Large intestine (tissue), 12 donors: ENCODE measurements at places on chromosomes 1 and 21. TPM values are rescaled to one million over a fixed set of nuclear protein-coding genes. Genes with fewer than 3 reads are reported as not detected.

The CKS1B gene
- 65.6 TPM for polyA plus RNA-seq

DNA sequence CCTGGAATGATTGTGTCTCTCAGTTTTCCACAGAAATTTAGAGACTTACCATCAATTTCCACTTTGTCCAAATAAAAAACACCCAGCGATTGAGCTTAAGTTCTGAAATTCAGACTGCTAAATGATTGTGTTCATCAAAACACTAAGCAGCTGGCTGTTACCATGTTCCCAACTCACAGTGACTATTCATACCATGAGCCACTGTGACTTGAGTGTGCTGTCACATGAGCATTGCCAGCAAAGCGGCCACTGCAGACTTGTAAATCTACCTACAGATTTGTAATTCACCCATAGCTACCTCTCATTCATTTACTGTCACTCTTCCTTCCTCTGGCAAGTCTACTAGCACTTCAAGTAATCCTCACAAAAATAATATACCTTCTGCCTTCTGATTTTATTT is 17.2 kb upstream of the PRKAB2 start:
- no peak overlapping the region for H3K4me3 ChIP-seq
- H3K27me3 ChIP-seq, result no peaks in the 10 kb centered on the region
- H3K27ac ChIP-seq, result no peak overlapping the region
- no peak for DNase-seq

DNA sequence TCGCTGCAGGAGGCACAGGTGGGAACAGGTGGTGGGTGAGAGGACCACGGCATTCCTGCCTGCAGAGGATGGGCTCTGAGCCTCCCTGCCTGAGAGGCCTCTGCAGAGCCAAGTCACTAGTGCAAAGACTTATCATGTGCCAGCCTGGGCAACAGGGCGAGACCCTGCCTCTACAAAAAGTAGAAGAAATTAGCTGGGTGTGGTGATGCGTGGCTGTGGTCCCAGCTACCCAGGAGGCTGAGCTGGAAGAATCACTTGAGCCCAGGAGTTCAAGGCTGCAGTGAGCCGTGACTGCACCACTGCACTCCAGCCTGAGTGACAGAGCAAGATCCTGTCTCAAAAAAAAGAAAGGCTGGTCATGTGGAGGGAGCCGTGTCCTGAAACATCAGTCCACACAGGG is 46.4 kb downstream of the PKNOX1 start:
- no peak for DNase-seq
- H3K27me3 ChIP-seq, result no peaks in the 10 kb centered on the region
- H3K36me3 ChIP-seq, result peaks cover 70% of the 10 kb centered on the region

The RIMS3 gene
- 6.9 TPM for polyA plus RNA-seq

DNA sequence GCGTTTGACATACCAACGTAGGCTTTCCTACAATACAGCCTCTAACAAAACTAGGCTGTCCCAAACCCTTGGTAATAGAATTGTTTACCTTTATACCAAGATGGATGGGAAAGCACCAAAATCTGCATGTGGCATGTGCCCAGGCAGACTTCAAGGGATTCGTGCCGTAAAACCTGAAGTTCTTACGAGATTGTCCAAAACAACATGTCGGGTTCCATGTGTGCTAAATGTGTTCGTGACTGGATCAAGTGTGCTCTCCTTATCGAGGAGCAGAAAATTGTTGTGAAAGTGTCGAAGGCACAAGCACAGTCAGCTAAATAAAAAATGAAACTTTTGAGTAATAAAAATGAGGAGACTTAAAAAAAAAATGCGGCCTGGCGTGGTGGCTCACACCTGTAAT is 5.1 kb downstream of the RPS27 start:
- H3K36me3 ChIP-seq, result peaks cover 24% of the 10 kb centered on the region
- peaks cover 7% of the 10 kb centered on the region for H3K4me1 ChIP-seq
- DNase-seq, result no peak
- H3K27me3 ChIP-seq, result no peaks in the 10 kb centered on the region

GRCh38 chr1:235974616-235975015 is 90.3 kb downstream of the NID1 start:
- H3K36me3 ChIP-seq, result peaks cover 33% of the 10 kb centered on the region
- no peaks in the 10 kb centered on the region for H3K27me3 ChIP-seq
- H3K4me1 ChIP-seq, result peaks cover 4% of the 10 kb centered on the region
- no peak overlapping the region for H3K27ac ChIP-seq
- DNase-seq, result no peak
- no peak overlapping the region for H3K4me3 ChIP-seq

The C2CD2 gene
- polyA plus RNA-seq, result 15.2 TPM

DNA sequence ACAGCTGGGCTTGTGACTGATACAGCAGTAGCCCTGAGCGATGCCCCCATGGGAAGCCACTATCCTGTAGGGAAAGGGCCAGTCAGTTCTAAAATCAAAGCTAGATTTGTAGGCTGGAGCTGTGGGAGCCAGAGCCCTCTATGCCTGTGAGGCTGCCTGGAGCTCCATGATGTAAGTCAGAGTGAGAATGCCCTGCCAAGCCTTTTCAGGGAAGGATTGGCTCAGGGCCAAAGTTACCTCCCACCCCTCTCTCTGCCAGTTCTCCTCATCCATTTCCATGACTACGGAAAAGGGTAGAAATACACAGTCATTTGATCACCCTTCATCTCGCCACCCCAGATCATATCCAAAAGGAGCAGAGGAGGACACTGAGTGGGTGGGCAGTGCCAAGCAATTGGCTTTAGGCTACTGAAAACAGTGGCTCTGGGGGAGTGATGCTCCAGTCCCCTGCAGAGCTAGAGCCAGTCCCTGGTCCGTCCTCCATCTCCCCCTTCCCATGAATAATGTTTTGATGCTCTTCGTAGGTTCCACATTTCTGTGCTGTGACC is 59.5 kb upstream of the KCNA3 start:
- DNase-seq, result no peak
- no peak overlapping the region for H3K4me3 ChIP-seq
- no peaks in the 10 kb centered on the region for H3K4me1 ChIP-seq
- H3K36me3 ChIP-seq, result no peaks in the 10 kb centered on the region
- no peak overlapping the region for H3K27ac ChIP-seq

The OLFM3 gene
- polyA plus RNA-seq, result 27.4 TPM

- H3K4me1 ChIP-seq, result no peaks in the 10 kb centered on the region
- no peaks in the 10 kb centered on the region for H3K36me3 ChIP-seq
- DNase-seq, result no peak
- no peak overlapping the region for H3K4me3 ChIP-seq
- H3K27ac ChIP-seq, result no peak overlapping the region
- H3K27me3 ChIP-seq, result no peaks in the 10 kb centered on the region
Observed at GRCh38 chr1:101064697-101065096, 39.1 kb upstream of the DPH5 start.

The U2AF1 gene
- 52.1 TPM for polyA plus RNA-seq

The TINAGL1 gene
- 37.7 TPM for polyA plus RNA-seq

The TMEM269 gene
- 0.10 TPM for polyA plus RNA-seq

DNA sequence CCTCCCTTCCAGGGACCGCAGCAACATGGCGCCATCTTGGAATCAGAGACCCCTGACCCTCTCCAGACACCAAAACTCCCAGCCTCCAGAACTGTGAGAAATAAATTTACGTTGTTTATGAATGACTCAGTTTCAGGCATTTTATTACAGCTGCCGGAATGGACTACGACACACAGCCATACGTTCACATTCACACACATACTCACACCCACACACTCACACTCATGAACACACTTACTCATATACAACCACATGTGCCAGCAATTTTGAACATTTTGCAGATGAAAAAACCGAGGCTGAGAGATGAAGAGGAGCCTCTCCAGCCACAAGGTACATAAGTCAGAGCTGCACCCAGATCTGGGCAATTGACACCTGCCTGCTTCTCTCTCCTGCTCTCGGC is 151.0 kb upstream of the RAB4A start:
- no peak overlapping the region for H3K4me3 ChIP-seq
- H3K36me3 ChIP-seq, result no peaks in the 10 kb centered on the region
- no peak overlapping the region for H3K27ac ChIP-seq
- DNase-seq, result no peak

GRCh38 chr1:110087812-110088738 is 17.6 kb upstream of the ALX3 start:
- DNase-seq, result peak; percentile 41
- no peak overlapping the region for H3K4me3 ChIP-seq
- H3K36me3 ChIP-seq, result no peaks in the 10 kb centered on the region
- H3K4me1 ChIP-seq, result peaks cover 8% of the 10 kb centered on the region

The CACNA1S gene
- polyA plus RNA-seq, result 0.15 TPM

- DNase-seq, result no peak
- H3K27ac ChIP-seq, result no peak overlapping the region
- H3K27me3 ChIP-seq, result no peaks in the 10 kb centered on the region
- H3K4me1 ChIP-seq, result no peaks in the 10 kb centered on the region
- no peaks in the 10 kb centered on the region for H3K36me3 ChIP-seq
- no peak overlapping the region for H3K4me3 ChIP-seq
Observed at GRCh38 chr1:4986306-4986705, 331.9 kb downstream of the AJAP1 start.

The PLXNA2 gene
- polyA plus RNA-seq, result 11.7 TPM

DNA sequence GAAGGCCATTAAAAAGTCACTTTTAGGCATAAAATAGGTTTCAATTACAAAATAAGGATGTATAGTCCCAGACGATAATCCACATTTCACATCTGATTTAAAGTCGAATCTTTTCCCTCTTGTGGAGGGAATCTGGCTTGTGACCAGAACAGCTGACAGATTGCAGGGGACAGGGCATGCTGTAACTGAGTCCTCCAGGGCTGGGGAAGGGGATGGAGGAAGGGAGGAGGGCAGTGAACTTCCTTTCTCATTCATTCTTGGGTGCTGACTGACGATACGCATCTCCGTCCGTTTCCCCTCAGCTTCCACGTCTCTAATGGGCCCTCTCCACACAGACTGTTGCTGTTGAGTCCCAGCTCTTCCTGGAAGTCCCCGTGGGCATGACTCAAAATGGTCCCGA is 108.1 kb upstream of the CSF3R start:
- DNase-seq, result no peak
- H3K27ac ChIP-seq, result no peak overlapping the region
- H3K27me3 ChIP-seq, result peaks cover 51% of the 10 kb centered on the region

The MYOM3 gene
- polyA plus RNA-seq, result 69.5 TPM

The THEM5 gene
- polyA plus RNA-seq, result 0.45 TPM

- no peak overlapping the region for H3K4me3 ChIP-seq
- peaks cover 41% of the 10 kb centered on the region for H3K36me3 ChIP-seq
- DNase-seq, result no peak
- H3K4me1 ChIP-seq, result peaks cover 3% of the 10 kb centered on the region
- no peak overlapping the region for H3K27ac ChIP-seq
Observed at GRCh38 chr1:8394456-8395321, 76.8 kb downstream of the SLC45A1 start.

The PGLYRP3 gene
- not detected for polyA plus RNA-seq

DNA sequence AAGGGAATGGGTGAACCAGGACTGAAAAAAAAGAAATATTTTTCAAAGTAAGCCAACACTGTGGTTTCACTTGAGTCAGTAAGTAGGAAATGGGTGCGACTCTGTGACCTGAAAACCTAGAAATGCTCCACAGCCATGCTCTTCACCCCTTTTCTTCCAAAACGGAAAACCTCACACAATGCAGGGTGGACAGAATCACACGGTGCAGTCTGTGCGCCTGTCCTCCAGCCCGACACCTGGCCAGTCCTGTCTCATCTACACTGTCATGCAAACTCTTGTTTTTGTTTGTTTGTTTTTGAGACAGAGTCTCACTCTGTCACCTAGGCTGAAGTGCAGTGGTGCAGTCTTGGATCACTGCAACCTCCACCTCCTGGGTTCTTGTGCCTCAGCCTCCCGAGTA is 53.3 kb downstream of the B3GALT5 start:
- no peak overlapping the region for H3K27ac ChIP-seq
- H3K36me3 ChIP-seq, result peaks cover 21% of the 10 kb centered on the region
- H3K4me3 ChIP-seq, result no peak overlapping the region
- peaks cover 12% of the 10 kb centered on the region for H3K4me1 ChIP-seq
- no peak for DNase-seq

- no peaks in the 10 kb centered on the region for H3K27me3 ChIP-seq
- H3K27ac ChIP-seq, result peak overlapping the region; percentile 41
- H3K36me3 ChIP-seq, result no peaks in the 10 kb centered on the region
- H3K4me1 ChIP-seq, result peaks cover 81% of the 10 kb centered on the region
- H3K4me3 ChIP-seq, result no peak overlapping the region
Observed at GRCh38 chr1:21323091-21323490, 32.8 kb upstream of the ECE1 start.

The NOTCH2 gene
- 22.6 TPM for polyA plus RNA-seq

DNA sequence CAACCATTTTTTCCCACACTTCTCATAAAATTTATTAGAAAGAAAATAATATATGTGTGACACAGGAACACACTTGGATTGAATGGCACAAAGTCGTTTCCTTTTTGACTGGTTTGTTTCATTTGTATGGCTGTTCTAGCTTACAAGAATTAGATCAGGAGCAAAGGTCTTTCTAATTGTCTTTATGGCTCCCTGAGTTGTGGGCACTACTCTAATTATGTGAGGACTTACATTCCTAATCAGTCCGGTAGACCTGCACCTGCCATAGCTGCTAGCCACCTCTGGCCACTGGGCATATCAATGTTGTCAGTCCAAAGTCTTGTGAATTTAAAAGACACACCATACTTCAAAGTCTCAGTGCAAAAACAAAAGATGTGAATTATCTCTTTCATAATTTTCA is 346.7 kb downstream of the NTNG1 start:
- no peaks in the 10 kb centered on the region for H3K36me3 ChIP-seq
- no peaks in the 10 kb centered on the region for H3K27me3 ChIP-seq
- H3K4me3 ChIP-seq, result no peak overlapping the region
- peak; percentile 15 for DNase-seq
- peaks cover 7% of the 10 kb centered on the region for H3K4me1 ChIP-seq
- no peak overlapping the region for H3K27ac ChIP-seq

DNA sequence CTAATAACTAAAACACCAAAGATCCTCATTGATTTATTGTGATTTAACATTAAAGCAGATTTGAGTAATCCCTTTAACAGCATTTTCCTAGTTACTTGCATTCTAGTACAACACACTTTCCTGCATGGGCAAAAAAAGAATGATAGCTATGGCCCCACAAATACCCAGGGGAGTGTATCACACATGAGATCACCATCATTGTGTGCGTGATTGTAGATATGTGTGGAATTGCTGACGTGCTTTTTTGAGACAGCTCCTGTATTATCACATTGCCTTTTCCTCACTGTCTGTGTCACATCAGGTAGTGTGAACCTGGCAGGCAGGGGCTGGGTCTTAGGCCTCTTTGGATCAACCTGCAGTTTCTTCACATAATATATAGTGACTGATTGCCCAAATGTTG is 48.5 kb upstream of the SAMD13 start:
- no peaks in the 10 kb centered on the region for H3K27me3 ChIP-seq
- no peaks in the 10 kb centered on the region for H3K36me3 ChIP-seq
- no peak overlapping the region for H3K4me3 ChIP-seq
- no peak for DNase-seq

The ATP13A2 gene
- 20.6 TPM for polyA plus RNA-seq
